Psoas muscle (tissue), 8 donors: ENCODE measurements at places on chromosomes 5 and 9. TPM values are rescaled to one million over a fixed set of nuclear protein-coding genes. Genes with fewer than 3 reads are reported as not detected.

Gene PNPLA7
- total RNA-seq = 11.6 TPM

Gene ENTREP1
- 35.7 TPM for total RNA-seq

Gene PKD2L2
- 4.5 TPM for total RNA-seq

Gene B4GALT1
- total RNA-seq = 22.6 TPM
